ENCODE measurements at places on chromosomes 13 and 19.

DNA sequence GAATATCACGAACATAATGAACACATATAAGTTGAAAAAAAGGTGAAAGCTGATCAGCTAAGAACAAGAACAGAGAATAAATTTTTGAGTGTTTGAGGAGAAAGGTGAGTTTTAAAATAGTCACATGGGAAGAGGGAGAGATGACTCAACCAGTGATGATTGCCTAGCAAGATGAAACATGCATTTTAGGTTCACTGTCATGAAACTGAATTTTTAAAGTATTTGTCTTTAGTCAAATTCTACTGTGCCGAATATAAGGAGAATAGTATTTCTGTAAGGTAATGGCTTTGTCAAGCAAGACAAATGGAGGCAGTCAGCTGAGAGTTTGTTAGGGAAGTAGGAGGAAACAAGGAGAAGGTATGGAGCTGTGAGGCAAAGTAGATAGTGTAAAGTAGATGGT lies 2557.4 kb downstream of the PCDH9 start:
- DNase-seq = no peak

DNA sequence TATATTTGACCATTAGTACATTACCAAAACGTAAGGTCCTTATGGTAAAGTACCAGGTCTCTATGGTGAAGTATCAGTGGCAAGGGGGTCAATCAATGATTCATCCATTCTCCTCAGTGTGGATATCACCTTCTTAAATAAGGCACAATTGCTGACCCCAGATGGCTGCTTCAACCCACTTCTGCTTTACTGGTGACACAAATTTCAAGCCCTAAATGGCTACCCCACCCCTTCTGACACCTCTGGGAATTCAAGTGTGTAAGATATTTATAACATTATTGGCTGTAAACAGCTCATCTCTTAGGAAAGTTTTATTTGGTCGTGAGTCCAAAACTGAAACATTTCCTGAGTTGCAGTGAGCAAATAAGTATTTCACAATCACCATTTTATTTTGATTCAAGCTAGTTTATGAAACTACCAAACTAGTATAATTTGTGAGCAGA lies 7.9 kb upstream of the WBP4 start:
- DNase-seq = no peak

GRCh38 chr13:29454931-29455481 lies 140.5 kb downstream of the SLC7A1 start:
- DNase-seq = no peak

DNA sequence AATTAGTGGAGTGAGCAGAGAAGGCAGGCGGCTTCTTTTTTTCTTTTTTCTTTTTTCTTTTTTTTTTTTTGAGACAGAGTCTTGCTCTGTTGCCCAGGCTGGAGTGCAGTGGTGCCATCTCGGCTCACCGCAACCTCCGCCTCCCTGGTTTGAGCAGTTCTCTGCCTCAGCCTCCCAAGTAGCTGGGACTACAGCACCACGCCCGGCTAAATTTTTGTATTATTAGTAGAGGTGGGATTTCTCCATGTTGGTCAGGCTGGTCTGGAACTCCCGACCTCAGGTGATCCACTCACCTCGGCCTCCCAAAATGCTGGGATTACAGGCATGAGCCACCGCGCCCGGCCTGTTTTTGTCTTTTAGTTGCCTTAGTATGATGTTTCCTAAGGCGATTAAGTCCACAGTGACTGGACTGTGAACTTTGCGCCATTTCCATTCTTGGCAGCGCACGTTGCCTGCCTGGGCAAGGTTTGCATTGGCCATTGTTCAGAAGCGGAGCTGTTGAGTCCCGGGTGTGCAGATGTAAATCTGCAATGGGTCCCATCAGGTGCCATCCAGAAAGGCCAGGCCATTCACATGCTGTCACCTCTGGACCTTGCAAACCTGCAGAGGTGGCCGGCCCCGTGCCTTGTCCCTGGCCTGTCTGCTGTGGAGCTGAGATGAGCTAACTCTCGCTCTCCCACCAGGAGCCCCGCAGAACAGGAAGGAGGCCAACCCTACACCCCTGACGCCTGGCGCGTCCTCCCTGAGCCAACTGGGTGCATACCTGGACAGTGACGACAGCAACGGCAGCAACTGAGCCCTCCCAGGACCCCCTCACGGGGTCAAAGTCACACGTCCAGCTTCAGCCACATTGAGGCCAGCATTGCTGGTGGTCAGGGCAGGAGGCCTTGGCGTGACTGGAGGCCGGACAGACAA lies 10.9 kb upstream of the SHD start:
- DNase-seq = no peak

- DNase-seq = no peak
Observed at GRCh38 chr19:42129399-42130253, 2.6 kb downstream of the POU2F2 start.

- DNase-seq = no peak
Observed at GRCh38 chr13:32428581-32429432, 877 bp upstream of the N4BP2L1 start.

DNA sequence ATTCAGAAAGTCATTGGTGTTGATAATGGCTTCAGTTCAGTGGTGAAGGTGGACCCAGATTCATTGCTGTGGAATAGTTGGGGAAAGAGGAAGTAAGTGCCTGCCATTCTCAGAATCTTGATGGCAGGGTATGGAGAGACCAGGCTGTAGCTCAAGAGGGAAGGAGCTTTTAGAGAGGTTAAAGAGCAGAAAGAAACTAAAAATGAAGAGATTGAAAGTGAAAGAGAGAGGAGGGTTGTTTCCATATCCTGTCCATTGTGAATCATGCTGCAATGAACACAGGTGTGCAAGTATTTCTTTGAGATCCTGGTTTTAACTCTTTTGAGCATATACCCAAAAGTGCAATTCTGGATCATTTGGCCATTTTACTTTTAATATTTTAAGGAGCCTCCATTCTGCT lies 12.5 kb downstream of the GJB6 start:
- no peak for DNase-seq

GRCh38 chr13:93824286-93824685 lies 597.7 kb downstream of the GPC6 start:
- no peak for DNase-seq

DNA sequence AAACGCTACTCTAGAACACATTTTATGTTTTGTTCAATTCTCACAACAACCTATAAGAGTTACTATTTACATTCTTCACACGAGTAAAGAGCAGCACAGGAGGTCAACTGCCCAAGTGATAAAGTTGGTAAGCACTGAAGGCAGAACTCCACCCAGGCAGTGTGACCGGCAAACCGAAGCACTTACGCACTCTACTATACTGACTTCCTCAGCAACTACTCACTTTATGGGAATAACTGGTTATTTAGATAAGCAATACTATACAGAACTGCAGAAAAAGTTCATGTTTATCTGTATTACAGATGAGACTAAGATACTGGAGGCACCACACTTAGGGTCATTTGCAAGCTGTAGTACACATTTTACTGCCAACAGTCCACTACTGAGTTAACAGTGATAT lies 28.8 kb downstream of the FOXO1 start:
- DNase-seq = no peak

DNA sequence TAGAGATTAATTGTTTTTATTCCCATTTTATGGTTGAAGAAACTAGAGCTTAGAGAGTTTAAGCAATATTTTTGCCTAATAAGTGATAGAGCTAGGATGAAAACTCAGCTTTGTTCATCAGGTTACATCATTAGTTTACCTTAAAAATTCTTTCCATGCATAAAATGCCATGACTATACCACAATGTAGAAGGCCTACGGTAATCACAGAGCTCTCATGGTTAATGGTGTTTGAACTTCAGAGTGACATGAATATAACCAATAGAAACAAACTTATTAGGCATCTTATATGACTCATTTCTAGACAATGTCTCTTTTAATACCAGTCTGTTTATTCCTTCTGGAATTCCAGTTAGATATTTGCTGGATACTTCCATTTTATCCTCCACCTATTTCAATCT lies 78.5 kb downstream of the FGF9 start:
- no peak for DNase-seq

DNA sequence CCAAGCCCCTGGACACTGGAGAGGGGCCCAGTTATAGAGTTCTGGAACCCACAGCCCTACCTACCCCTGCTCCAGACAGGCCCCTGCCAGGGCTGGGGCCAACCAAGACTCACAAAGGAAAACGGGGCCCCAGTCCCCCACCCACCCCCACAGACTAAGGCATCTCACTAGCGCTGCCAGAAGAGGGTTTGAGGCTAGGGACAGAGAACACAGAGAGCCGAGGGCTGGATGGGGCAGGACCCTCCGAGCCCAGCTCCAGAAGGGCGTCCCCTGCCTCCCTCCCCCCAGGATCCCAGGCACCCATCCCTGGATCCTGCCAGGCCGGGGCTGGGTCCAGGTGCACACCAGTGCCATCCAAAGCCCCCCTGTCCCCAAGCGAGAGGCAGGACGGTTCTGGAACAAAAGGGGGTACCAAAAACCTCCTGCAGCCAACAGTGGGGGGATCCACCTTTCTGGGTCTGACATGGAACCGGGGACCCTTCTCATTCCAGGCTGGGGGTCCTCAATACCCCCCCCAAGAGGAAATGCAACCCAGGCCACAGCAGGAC lies 4.4 kb upstream of the REXO1 start:
- no peak for DNase-seq

DNA sequence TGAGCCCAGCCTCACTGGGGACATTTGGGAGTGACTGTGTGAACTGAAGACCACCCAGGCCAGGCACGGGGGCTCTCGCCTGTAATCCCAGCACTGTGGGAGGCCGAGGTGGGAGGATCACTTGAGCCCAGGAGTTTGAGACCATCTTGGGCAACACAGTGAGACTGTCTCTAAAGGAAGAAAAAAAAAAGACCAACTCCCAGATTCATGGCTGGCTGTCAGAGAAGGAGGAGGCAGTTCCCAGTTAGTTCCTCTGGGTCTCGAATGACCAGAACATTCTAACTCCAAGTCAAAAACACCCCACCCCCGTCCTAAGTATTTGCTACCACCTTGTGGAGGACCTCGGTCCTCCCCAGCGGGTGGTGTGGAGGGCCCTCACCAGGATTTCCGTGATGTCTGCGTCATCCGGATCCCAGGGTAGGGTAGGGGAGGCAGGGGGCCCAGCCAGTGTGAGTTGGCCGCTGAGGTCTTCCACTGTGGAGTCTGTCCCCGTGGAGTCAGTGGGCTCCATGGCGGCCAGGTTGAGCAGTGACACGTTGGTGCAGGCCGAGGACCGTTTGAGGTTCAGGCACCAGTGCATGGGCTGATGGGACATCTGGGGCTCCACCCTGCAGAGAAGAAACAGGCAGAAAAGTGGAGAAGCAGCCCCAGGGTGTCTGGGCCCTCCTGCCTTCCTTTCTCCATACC lies 1.3 kb downstream of the TSKS start:
- DNase-seq = no peak

GRCh38 chr13:67186995-67187569 lies 43.1 kb downstream of the PCDH9 start:
- no peak for DNase-seq

DNA sequence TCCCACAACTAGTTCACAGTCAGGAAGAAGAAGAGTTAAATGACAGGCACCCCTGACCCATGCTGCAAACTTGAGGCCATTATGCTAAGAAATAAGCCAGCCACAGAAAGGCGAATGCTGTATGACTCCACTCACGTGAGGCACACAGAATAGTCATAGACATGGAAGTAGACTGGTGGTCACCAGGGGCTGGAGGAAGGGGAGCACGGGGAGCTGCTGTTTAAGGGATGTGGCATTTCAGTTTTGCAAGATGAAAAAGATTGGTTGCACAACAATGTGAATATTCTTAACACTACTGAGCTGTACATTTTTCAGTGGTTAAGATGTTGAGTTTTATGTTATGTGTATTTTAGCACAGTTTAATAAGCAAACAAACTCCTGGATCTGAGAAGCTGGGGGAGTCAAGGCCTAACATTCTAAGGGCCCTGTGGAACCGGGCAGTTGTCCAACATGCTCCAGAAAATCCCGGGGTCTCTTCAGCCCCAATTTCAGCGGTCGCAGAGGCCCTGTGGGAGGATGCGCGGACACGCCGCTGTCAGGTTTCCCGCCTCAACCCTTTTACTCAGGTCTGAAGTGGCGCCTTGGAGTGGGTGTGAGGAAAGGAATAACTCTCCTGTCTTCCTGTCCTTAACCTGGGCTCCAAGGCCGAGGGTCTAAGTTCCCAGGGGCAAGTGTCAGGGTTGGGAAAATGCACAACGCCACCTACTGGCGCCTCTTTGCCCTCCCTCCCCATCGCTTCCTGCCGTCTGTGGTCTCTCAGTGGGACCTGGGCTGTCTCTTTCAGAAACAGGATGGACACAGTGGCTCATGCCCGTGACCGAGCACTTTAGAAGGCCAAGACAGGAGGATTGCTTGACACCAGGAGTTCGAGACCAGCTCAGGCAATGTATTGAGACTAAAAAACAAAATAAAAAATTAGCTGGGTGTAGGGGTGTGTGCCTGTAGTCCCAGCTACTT lies 4.4 kb upstream of the TMEM272 start:
- DNase-seq = no peak

DNA sequence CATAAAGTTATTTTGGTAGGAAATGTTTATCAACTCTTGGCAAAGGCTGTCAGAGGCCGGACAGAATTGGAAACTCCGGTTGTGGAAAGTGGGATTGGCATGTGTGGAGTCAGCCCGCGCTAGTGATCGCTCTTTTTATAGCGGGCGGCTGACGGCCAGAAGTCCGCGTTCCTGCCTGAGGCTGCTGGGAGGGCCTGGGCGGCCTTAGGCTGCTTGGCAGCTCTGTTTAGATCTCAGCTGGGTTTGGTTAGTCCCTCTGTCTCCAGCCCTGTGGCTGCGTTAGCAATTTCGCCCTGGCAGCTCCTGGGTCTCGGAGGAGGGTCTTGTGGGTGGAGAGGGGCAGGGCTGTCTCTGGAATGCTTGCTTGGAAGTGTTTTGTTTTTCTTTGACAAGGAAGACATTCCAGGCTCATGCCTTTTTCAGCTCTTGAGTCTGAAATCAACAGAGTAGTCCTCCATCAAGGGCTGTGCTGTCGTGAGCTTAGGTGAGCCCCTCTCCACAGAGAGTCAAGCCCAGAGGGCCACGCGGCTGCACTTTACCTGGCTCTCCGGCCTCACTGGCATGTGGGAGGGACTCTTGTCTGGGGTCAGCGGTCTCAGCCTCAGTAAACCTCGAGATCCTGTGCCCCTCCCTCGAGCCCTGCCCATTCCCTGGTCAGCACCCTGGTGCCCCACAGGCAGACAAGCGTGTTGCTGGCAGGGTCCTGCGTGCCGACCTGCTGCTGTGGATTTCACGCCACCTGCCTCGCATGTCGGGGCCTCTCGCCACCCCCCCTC lies 22.5 kb downstream of the DOT1L start:
- DNase-seq = no peak

GRCh38 chr13:111855191-111855590 lies 211.8 kb upstream of the SOX1 start:
- DNase-seq = no peak

DNA sequence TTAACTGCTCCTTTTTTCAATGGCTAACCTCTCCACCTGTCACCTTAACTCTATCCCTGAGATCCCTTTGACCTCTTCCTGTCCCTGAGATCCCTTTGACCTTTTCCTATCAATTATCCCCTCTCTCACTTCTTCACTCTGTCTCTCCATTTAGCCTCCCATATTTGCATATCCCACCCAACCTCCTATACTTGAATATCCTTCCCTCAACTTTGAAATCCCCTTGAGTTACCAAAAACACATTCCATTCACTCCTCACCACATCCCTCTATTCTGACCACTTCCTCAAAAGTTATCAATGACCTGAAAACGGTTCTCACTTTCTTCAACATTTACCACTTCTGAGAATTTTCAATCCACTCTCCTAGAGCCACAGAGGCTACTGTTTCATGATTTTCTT lies 3.0 kb downstream of the MYCBP2 start:
- DNase-seq = no peak

GRCh38 chr13:77729502-77730221 lies 32.2 kb downstream of the SLAIN1 start:
- DNase-seq = no peak

Data from stimulated activated CD8-positive, alpha-beta memory T cell treated with anti-CD3 and anti-CD28 coated beads, Interleukin-4, amount 100 ng/mL, for 4 hours (primary cell).